ENCODE measurements at places on chromosomes 11 and 22.

DNA sequence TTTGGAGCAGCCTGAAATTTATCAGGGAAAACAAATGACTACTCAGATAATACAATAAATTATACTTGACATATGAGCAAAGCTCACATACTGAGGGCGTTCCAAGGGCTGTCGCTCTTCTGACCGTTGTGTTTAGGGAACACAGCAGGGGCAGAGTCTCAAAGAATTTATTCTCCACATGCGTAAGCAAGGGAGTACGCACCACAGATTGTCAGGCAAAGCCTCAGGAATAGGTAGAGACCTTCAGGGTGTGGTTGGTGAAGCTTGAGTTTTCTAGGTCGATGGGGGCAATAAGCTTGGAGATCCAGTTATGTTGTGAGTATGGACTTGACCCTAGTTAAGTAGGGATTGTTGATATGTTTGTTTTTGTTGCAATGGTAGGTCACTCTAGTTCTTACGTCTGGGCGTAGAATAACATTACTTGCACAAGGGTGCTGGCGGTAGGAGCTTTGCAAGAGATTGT lies 830 bp downstream of the ACAT1 start:
- DNase-seq: peak; percentile 17

GRCh38 chr11:69810289-69811118 lies 8.7 kb downstream of the FGF3 start:
- no peak for DNase-seq

GRCh38 chr22:43317239-43317638 lies 25.9 kb downstream of the SCUBE1 start:
- DNase-seq: no peak

DNA sequence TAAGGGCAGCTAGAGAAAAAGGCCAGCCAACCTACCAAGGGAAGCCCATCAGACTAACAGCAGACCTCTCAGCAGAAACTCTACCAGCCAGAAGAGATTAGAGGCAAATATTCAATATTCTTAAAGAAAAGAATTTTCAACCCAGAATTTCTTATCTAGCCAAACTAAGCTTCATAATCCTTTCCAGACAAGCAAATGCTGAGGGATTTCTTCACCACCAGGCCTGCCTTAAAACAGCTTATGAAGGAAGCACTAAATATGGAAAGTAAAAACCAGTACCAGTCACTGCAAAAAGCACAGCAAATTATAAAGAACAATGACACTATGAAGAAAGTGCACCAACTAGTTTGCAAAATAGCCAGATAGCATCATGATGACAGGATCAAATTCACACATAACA lies 30.6 kb upstream of the CASP12 start:
- no peak for DNase-seq

DNA sequence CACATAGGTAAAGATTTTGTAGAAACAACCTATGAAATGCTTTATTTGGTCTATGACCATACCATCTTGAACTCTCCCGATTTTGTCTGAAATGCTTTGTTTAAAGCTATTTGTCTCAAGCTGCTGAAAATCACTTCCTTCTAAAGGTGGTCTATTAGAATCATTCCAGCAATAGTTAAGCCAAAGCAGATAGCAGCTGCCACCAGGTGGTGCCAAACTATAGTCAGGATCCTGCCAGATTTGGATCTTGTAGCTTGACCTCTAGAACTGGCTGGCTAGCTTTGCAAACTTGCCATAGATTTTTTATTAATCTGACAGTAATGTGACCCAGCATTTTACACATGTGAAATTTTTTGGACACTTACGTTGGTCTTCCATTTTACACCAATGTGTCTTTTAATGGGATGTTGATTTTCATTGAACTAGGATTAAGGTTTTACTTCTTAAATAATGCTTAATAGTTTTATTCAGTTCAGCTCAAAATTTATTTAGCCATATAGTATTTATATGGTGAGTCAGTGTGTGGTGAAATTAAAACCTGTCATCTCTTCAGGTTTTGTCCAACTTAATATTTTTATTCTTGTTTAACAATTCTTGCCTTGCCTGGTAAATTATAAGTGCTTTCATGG lies 19.7 kb downstream of the CTR9 start:
- DNase-seq: peak; percentile 55

GRCh38 chr11:68455485-68455884 lies 5.1 kb upstream of the PPP6R3 start:
- DNase-seq: no peak
